ENCODE measurements at places on chromosomes 11 and 22.

GRCh38 chr11:55572548-55572947 lies 620 bp downstream of the OR4C16 start:
- no peak for DNase-seq

- DNase-seq: no peak
Observed at GRCh38 chr11:68582416-68583040, 101.8 kb upstream of the GAL start.

- DNase-seq: no peak
Observed at GRCh38 chr11:91805293-91805692, 419.3 kb upstream of the FAT3 start.

DNA sequence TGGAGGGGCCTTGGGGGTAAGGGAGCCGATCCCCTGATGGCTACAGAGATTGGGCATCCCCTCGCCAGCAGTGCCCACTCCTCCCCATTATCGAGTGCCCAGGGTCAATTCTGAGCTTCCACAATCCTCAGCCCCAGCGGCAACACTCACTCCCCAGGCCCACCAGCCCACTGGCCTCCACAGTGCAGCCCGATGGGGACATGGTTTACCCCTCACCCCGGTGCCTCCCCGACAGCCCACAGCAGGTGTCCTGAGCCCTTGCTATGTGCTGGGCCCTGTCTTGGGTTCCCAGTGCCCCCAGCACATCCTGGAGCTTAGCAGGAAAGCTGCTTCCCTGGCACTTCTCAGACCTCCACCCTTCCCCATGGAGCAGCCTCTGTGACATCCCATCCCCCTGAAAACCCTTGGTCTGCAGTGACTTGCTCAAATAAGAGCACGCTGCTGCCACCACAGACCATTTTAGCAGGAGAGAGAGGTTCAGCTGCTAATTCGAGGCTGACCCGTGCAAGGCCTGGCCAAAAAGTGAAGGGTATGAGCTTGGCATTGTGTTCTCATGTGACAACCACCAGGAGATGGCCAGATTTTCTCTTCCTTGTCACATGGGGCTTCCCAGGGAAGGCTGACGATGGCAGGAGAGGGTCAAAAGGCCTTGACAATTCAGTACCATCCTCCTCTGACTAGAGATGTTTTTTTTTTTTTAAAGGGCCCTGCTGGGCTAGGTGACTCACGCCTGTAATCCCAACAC lies 23.6 kb downstream of the KCNJ4 start:
- DNase-seq: no peak

DNA sequence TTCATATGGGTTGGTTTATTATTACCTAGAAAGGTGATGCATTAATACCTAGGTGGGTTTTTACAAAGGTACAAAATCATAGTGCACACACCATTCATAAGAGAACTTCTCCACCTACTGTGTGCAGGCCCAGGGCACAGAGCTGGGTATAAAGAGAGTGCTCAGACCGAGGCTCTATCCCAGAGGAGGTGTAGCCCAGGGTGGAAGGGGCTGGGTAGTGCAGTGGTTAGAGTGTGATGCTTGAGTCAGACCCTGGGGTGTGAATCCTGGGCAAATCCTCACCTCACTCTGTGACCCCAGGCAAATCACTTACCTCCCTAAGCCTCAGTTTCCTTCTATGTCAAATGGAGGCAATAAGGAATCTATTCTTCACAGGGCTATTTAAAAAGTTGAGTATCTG lies 32.2 kb downstream of the PARVG start:
- DNase-seq: no peak

- DNase-seq: peak; percentile 11
Observed at GRCh38 chr11:101034076-101034475, 95.5 kb downstream of the PGR start.

GRCh38 chr11:130162733-130163132 lies 3.2 kb downstream of the ST14 start:
- DNase-seq: no peak

DNA sequence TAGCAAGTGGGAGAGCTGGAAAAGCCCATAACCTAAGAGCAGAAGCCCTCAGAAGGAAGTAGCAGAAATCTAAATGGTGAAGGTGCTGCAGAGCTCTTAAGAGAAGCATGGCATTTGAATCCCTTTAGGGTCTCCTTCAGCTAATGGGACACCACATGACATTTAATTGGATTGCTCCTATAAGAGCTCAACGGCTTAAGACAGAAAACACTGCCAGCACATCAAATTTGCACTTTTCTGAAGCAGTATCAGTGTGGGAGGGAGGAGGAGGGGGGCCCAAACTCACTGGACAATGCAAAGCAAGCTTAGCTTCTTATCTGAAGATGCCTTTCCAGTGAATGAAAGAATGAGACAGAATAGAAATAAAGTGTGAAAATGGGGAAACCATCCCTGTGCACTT lies 287.9 kb upstream of the MTNR1B start:
- DNase-seq: no peak

- no peak for DNase-seq
Observed at GRCh38 chr11:80034801-80035200, 594.0 kb upstream of the TENM4 start.

DNA sequence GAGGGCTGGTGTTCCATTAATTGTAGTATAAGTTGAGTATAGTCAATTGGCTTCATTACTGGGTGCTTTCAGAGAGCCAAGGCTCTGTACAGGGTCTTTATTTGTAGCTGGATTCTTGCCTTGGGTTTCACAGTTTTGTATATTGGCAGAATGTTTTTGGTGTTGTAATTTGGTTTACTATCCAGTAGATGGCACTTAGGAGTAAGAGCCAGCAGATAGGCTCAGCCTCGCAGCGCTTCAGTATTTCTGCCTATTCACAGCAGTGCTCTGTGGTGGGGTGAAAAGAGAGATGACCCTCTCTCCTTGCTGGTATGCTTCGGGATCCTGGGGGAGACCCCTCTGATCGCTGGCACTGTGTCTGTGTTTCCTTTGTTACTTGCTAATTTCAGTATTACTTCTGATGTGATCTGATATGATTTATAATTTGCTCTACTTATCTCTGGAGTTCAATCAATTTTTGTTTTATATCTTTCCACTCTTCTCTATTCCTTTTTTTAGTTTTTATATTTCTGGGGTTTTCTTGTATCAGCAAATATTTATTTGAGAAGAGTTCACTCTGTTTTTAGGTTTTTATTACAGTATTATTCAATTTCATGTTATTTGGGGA lies 52.2 kb downstream of the ANO5 start:
- peak; percentile 46 for DNase-seq

- DNase-seq: peak; percentile 95
Observed at GRCh38 chr22:20979243-20979809, 2.8 kb upstream of the LZTR1 start.

GRCh38 chr11:69058511-69059270 lies 10.0 kb downstream of the TPCN2 start:
- DNase-seq: no peak

GRCh38 chr11:17930544-17931125 lies 82.2 kb downstream of the SERGEF start:
- DNase-seq: no peak

DNA sequence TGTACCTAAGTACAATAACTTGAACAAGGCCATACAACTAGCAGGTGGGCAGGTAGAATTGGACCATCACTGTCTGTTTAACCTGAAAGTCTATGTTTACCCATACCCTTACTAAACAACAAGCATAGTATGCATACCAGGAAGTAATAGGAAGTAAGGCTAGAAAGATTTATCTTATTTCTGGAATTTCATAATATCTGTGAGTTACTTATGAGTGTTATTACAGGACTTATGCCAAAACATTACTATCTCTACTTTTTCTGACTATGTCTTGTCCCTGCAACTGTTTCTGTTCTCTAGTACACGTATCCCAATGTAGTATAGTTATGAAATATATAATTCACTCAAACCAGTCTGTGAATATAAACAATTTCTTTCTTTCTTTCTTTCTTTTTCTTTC lies 1400.8 kb upstream of the TENM4 start:
- no peak for DNase-seq

GRCh38 chr22:43344520-43344787 lies 1.3 kb upstream of the SCUBE1 start:
- DNase-seq: no peak

- no peak for DNase-seq
Observed at GRCh38 chr11:17897495-17897894, 115.4 kb downstream of the SERGEF start.

DNA sequence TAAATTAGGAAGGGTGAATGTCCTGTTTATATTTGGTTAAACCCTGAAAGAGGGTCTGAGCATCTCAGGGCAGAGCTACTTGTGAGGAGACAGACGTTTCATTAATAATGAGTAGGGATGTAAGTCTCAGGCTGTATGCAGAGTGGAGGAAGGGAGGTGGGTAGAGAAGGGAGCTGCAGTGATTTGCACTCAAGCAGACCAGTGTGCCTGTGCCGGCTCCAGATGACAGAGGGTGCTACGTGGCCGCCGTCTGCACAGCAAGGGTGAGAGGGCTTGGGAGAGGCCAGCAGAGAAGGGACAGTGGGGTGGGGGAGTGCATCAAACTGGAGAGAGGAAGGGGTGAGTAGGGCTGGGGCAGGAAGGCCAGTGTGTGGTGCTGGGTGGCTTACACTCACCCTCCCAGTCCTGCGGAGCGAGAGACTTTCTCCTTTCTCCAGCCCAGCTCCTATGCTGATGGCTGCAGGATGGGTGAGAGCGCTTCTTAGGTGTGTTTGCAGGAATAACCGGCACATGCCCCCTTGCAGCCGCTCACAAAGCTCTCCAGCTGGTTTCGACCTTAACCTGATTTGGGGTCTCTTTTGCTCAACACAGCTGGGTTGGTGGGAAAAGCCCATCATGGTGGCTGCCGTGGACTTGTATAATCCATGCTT lies 130.6 kb downstream of the ST3GAL4 start:
- no peak for DNase-seq

GRCh38 chr22:41969110-41969646 lies at the start of gene SEPTIN3:
SEPTIN3 (plus strand) TSS chr22:41969443; CDS start chr22:41971493, 2,050 bp downstream.
- no peak for DNase-seq

GRCh38 chr11:91755526-91755925 lies 469.1 kb upstream of the FAT3 start:
- no peak for DNase-seq

DNA sequence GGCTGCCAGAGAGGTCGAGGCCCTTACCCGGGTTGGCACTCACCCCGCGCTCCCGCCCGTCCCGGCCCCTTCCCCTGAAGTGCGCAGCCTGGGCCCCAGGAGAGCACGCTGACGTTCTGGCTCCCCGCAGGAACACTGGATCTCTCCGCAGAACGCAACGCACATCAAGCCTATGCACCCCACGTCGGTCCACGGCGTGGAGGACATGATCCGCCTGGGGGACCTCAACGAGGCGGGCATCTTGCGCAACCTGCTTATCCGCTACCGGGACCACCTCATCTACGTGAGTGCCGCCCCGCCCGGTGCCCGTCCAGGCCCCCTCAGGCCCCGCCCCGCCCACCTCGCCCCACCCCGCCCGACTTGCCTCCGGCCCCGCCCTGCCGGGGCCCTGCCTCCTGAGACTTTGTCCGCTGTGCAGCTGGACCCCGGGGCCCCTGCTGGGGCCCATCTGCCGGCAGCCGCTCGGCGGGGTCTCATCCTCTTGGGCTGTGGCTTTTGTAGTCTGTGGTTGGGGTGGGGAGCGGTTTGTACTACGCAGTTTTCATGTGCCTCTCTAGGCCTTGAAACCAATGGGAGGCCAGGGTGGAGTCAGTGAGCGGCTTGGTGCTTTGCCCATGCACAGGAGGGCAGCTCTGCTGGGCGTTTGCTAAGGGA lies 19.7 kb downstream of the MYO7A start:
- DNase-seq: peak; percentile 66

GRCh38 chr11:73187854-73188253 lies 30.2 kb upstream of the P2RY2 start:
- DNase-seq: peak; percentile 47

DNA sequence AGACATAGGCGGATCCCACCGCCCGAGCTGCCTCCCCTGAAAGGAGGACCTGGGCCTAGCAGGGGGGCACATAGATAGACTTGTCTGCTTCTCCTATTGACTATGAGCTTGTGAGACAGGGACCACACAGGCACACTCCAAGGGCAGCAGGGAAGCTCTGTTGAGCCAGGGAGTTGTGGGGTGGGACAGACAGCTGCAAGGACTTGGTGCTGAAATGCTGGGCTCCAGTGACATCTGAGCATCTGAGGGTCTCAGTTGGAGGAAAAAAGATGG lies 53.4 kb upstream of the ANO1 start:
- DNase-seq: no peak

- DNase-seq: no peak
Observed at GRCh38 chr11:69878144-69878883, 59.1 kb upstream of the FGF3 start.

DNA sequence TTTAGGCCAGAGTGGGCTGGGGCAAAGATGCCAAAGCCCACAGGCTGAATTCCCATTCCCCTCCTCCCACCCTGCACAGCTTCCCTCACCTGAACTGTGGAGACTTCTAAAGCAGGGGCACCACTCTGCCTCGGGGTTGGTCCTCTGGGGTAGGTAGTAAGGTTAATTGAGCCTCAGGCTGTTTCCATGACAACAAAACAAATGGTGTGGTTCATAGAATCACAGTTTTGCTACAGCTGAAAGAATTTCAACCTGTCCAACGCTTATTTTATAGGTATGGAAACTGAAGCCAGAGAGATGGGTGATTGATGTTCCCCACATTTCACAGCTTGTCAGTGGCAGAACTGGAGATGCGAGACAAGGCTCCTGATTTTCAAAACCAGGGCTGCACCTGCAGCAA lies 109.5 kb downstream of the SNX19 start:
- DNase-seq: no peak

GRCh38 chr11:114350022-114350421 lies 50.3 kb downstream of the C11orf71 start:
- DNase-seq: no peak

GRCh38 chr11:19628018-19628417 lies 84.6 kb upstream of the NAV2 start:
- DNase-seq: no peak

DNA sequence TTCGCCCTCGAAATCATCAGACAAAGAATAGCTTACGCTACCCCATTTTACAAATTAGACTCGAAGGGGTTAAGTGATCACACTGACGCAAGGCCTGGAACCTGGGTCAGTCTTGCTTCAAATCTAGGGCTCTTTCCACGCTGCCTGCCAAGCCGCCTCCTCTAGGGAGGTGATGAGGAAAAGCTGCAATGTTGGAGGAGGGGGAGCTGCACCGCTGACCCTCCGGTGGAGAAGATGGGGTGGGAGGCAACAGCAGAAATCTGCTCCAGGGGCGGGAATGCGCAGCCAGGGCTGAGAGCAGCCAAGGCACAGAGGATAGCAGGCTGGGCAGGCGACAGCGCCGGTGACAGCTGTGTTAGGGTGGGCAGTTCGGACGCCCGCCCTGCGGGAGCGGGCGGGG lies 595 bp downstream of the SYVN1 start:
- DNase-seq: no peak

GRCh38 chr11:12066056-12066798 lies 44.2 kb upstream of the MICAL2 start:
- no peak for DNase-seq

DNA sequence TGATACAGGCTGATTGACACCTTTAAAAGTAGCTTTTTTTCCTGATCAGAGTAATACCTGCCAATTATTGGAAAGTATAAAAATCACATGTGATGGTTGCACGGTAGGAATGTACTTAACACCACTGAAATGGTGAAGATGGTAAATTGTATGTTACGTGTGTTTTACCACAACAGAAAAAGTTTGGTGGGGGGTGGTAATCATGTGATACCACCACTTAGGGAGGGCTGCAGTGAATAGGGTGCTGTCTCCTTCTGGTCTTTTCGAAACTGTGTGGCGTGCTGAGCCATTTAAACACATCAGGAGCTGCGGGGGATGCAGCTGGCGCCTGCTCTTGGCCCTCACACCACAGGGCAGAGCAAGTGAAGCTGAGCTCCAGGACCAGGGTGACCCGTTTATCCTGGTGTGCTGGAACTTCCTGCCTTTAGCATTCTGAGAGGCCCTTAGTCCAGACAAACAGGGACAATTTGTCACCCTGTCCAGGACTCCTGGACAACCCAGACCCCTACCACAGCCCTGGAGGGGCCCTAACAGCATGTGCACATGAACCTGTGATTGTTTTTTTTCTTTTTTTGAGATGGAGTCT lies 2.6 kb downstream of the SYNGR1 start:
- no peak for DNase-seq
